GM06990 (cell line): ENCODE measurements at places on chromosomes 4 and X.

GRCh38 chr4:165518024-165518616 is 139.3 kb downstream of the CPE start:
- DNase-seq = no peak

GRCh38 chr4:97150966-97151365 is 992.3 kb downstream of the STPG2 start:
- DNase-seq = no peak

GRCh38 chrX:14956813-14957582 is 83.8 kb downstream of the MOSPD2 start:
- DNase-seq = no peak

DNA sequence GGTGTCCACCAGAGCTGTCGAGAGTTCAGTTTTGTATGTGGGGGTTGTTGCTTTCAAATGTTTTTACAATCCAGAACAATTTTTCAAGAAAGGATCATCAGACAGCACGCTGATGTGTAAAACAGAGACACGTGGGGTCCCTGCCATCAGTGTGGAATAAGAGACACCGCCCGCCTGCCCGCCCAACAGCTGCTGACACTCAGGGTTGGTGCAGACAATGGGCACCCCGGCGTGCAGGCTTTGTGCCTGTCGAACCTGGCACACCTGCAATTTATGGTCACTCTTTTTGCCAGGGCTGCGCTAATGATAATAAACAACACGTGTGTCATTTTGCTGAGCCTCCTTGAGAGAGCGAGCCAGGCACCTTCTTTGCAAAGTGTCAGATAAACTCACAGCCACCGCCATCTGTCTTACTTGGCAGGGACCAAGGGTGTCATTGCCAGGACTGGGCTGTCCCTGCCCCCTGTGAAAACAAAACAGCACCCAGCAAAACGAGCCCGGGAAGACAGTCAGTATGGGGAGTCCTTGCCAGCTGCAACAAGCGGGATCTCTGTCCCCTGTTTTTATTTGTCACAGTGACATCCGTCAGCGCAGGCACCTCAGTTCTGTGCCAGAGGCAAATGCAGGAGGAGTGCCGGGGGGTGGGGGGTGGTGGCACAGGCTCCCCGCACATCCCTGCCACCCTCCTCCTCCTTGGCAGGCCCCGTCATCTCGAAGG is 69.1 kb downstream of the PSAPL1 start:
- no peak for DNase-seq

DNA sequence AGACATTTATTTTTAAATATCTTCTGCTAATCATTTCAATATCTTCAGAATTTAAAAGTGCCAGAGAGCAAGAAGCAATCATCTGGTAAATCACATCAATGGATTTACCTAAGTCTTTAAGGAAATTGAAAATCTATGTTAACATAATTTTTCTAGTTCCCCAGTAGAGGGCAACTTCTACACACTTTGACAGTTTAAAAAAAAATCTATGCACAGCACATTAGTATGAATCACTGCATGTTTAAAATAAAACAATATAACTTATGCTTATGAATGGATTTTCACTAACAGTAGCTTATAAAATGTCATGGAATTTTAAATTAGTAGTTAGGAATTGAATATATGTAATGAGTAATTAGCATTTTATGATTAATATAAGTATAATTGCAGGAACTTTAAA is 126.5 kb downstream of the REELD1 start:
- DNase-seq = no peak

- DNase-seq = no peak
These were observed 719.7 kb upstream of the GRIA3 start for GRCh38 chrX:122464341-122464740.

DNA sequence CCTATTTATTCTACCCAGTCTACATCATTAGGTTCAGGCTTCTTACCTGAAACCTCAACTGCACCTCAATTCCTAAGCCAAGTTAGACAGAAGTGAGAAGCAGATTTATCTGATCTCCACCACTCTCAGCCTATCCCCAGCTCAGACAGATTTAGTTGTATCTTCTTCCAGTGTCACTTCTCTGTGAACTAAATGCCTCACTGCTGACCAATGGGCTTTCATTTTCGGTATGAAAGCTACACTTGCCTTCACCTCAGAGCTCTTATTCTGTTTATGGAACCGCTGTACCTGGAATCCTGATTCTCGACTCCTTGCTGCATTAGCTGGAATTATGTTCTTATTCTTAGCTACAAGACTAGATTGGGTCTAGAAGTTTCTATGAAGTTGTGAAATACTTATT is 833.2 kb downstream of the CCSER1 start:
- no peak for DNase-seq

DNA sequence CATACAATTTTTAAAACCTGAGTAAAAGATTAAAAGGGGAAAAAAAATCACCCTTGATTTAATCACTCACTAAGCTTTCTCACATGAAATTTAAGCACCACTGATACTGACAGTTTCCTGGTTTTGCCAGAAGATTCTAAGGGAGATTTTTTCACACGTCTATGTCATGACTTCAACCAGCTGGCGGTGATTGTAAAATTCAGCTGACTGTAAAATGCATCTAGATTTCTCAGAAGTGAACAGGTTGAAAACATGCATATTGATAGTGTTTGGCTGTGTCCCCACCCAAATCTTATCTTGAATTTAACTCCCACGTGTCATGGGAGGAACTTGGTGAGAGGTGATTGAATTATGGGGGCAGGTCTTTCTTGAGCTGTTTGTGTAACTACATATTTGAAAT is 566.8 kb downstream of the PCDH18 start:
- no peak for DNase-seq

GRCh38 chr4:122884499-122884898 is 37.9 kb downstream of the NUDT6 start:
- DNase-seq = no peak

- DNase-seq = no peak
These were observed 13.6 kb downstream of the AMTN start for GRCh38 chr4:70531981-70532380.

DNA sequence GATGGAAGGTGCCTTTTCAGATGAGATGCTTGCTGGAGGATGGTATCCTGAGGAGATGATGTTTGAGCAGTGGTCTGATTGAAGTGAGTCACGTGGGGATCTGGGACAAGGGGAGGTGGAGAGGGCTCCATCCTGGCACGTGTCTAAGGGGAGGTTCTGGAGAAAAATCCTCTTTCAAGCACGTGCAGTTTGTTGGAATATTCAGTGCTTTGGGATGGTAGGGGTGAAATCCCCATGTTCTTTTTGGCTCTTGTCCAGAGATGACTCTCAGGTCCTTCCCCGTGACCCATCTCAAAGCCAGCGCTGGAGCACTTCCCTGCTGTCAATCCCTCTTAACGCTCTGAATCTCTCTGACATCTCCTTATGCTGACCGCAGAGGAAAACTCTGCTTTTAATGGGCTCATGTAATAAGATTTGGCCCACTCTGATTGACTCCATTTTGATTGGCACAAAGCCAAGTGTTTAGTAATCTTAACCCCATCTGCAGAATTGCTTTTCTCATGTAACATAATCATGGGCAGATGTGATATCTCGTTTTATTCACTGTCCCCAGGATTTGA is 10.8 kb upstream of the KLKB1 start:
- DNase-seq = no peak

- no peak for DNase-seq
These were observed 96.5 kb upstream of the MAOA start for GRCh38 chrX:43559644-43560043.
